HuH-7.5 (cell line): ENCODE measurements at places on chromosomes 3 and 15.

- DNase-seq: no peak
These were observed 16.8 kb downstream of the ARMC8 start for GRCh38 chr3:138203938-138204337.

GRCh38 chr15:72227192-72227586 lies 3.8 kb downstream of the PKM start:
- DNase-seq: no peak

DNA sequence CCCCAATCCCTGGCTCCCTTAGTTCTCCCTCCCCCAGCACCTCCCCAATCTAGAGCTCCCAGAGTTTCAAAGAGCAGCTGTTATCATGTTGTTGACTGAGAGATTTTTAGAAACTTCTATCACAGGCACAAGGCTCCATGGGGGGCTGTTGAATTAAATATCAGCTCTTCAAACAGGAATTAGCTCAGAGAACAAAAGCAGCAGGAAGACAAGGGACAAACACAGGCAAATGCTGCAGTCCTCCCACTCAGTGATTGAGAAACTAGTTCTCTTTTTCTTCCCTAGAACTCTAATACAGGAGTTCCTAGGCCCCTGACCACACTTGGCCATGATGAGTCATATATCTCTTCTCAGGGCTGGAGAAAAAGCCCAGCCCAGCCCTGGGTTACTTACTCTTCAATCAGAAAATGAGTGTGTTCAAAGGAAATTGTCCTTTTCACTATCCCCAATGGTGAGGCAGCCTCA lies 262.1 kb downstream of the IGSF11 start:
- DNase-seq: no peak

- no peak for DNase-seq
These were observed at the start of gene COL6A6 for GRCh38 chr3:130516645-130517512. Gene COL6A6, plus strand, starts transcription at chr3:130517177. Its CDS starts 43,188 bp downstream, at chr3:130560365.

DNA sequence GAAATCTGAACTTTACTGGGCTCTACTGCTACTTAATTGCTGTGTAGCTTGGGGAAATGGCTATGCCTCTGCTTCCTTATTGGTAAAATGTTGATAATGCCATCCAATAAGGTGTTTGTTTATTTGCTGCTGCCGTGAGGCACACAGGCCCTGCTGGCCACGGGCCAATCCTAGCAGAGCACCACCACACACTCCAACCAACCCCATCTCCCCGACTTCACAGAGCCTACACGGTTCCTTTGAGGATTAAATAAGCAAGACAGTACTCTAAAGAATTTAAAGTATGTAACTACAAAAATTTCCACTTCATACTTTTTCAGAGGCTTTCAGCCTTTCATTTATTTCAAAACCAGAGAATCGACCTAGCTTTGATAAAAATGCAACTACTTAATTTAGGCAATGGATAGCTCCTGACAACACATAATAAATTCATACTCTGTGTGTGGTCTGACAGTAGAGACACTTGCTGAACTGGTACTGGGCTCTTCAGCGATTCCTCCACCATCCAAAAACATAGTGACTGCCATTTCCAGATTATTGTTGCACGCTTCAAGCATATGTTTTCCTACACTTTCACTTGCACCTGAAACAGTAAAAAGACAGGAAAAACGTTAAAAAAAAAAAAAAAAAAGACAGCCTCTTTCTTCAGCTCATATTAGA lies 25.3 kb downstream of the UBXN7 start:
- DNase-seq: no peak

DNA sequence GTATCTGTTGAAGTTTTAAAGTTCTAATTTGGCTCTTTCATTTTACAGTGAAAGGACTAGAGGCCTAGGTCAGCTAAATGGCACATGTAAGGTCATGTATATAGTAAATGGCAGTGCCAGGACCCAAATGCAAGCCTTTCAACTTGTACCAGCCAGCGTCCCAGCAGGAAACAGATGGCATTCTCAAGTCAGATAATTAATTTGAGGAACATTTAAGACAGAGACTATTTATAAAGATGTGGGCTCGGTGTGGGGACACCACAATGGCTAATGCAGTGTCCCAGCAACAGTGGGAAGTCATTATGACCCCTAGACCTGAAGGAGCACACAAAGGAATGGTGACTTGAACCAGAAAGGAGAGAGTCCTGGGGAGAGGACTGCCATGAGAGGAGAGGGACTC lies 6.1 kb downstream of the MINDY4B start:
- DNase-seq: no peak
